Amygdala (tissue), 56 donors: ENCODE measurements at places on chromosomes 1 and 21.

DNA sequence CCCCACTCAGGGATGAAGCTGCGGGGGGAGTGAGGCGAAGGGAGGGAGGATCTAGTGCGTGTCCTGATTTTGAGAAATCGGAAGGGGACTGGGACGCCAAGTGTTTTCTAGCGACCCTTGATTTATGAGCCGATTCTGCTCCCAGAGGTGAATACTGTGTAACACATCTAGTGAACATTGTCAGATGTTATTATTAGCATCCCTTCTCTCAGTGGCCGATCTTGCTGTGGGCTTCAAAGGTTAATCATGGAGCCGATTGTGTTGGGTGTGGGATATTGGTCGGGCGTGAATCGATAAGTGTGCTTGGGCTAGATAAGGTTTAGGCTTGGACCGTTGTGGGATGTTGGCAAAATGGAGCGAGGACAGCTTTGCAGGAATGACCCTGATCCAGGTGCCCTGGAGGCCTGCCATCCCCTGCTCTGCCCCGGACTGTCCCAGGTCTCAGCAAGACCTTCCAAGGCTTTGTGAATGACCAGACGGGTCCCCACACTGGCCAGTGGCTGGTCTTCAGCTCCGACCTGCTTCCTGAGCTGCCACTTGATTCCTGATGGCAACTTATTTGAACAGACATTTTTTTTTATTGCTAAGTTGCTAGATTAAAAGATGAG, 2.2 kb downstream of the AJAP1 start:
- DNase-seq = no peak

DNA sequence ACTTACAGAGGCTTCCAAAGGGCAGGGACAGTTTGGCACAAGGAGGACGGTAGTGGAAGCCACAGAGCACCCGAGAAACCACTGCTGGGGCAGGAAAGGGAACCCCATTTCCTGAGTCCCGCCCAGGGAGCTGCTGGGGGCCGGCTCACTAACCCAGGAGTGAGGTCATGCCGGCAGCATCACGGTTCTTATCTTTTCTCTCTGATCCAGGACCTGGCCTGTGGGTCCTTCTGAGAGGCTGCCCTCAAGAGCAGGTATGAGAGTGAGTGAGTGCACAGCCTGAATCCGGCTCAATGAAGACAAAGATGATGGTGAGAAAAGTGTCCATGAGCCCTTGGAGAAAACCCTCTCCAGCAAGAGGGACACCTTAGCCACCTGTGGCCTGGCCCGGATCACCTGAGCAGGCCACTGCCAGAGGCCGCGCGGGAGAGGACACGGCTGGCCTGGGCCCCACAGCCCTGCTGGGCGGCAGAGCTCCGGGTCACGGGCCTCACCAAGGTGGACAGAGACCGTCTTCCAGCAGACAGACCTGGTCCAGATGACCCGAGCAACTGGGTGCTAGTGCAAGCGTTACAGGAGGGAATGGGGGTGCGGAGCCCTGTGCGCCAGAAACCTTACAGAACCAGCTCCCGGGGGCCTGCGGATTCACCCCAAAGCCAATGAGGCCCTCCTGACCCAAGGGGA, 94.9 kb downstream of the RIPK4 start:
- no peak for DNase-seq

- DNase-seq = no peak
Measured at GRCh38 chr21:42429856-42430255, 26.2 kb downstream of the UBASH3A start.

DNA sequence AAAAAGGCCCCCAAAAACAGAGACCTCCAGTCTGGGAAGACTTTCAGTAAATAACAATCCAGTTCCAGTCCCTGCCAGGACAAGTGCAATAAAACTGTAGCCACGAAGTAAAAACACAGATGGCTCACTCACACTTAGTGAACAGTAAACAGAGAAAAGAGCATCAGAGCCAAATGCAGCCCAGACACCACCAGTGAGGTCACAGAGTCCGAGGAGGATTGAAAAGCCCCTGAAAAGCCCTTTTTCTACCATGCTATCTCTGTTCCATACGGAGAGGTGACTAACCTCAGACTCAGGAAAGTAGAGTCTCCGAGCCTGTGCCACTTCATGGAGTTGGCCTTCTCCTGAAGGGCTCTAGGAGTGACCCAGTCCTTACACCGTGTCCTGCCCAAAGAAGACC, 84.5 kb downstream of the COLGALT2 start:
- no peak for DNase-seq

- DNase-seq = no peak
Measured at GRCh38 chr1:184626076-184627006, 128.3 kb downstream of the EDEM3 start.

DNA sequence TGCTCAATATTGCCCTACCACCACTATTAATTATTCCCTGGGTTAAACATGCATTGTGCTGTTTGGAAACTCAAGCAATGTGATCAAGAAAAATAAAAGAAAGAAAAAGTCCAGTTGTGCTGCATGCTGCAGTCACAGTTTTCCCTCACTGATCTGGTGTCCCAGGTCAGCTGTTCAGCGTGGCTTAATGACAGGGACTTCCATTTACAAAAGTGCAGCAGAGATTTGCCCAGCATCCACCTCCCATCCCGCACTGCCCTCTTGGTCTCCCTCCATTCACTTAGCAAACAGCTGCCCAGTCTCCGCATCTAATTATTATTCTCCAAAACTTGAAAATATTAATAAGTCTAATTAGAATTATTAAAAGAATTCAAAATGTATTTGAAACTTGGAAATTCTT, 2.0 kb upstream of the OR2T4 start:
- no peak for DNase-seq

DNA sequence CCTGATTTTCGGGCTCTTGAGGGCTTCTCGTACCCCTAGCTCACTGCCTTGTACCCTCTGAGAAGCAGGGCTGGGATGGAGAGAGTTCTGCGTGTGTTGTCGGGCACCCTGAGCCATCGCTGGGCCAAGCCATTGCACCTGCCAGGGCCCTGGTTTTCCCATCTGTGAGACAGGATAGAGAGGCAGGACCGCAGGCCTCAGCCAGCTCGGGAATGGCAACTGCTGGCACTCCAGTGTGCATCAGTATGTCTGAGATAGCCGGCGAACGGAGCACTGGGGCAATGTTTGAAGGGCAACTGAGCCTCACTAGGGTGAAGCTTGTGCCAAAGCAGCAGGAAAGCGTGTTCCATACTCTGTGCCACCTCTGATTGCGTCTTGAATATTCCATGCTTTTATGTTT, 66.9 kb downstream of the TENT5C start:
- no peak for DNase-seq

GRCh38 chr1:210441028-210441427, 112.3 kb downstream of the HHAT start:
- DNase-seq = no peak

DNA sequence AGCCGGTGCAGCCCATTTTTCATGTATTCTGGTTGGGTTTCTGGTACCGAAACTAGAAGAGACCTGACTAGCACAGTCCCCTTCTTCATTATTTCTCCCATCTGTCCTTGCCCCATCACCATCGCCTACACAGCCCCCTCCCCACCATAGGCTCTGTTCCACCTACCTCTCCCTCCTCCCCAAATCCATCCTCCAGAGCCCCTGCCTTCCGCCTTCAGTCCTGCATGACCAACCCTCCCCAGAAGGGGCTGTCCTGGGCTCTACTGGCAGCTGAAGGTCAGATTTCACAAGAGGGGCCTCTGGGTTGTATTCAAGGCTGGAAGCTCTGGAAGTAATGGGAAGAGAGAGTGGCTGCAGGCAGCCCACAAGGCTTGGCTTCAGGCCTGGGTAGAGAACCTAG, 55.2 kb downstream of the SDC3 start:
- DNase-seq = no peak

GRCh38 chr1:193229136-193229535, 42.7 kb upstream of the B3GALT2 start:
- no peak for DNase-seq

GRCh38 chr1:41313661-41314131, 47.5 kb upstream of the FOXO6 start:
- DNase-seq = no peak

DNA sequence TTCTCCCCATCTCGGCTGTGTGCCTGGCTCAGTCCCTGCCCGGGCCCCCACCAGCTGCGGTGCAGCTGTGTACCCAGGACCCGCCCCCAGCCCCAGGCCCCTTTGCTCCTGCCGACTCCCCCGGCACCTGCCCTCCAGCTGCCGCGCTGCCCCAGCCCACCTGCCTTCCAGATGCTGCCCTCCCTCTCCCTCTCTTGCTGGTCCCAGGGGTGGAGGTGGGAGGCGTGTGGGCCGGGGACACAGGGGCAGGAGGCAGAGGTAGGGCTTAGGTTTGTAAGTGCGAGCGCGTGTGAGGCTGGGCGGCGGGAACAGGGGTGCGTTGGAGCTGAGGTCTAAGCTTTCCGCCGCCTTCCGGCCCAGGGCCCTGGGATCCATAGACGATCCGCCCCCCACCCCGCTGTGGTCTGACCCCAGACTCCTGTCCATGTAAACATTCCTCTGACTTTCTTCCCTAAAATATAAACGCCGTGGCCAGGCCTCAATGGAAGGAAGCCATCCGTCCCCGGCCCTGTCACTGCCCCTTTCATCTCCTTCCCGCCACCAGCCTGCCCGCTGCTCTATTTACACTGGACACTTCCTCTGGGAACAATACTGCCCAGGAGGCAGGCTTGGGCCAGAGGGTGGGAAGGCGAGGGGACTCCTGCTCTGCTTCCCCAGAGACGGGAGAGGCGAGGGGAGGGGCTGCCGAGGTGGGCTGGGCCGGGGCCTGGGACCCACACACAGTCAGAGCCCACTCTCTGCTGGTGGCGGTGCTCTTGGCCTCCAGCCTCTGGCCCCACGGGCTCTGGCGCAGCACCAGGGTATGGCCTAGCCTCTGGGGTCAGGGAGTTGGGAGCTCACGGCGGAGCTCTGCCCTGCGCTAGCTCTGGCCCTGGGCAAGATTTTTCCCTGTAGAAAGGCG, 128.3 kb downstream of the CASZ1 start:
- no peak for DNase-seq

- no peak for DNase-seq
Measured at GRCh38 chr21:21624674-21625073, 626.5 kb downstream of the NCAM2 start.

DNA sequence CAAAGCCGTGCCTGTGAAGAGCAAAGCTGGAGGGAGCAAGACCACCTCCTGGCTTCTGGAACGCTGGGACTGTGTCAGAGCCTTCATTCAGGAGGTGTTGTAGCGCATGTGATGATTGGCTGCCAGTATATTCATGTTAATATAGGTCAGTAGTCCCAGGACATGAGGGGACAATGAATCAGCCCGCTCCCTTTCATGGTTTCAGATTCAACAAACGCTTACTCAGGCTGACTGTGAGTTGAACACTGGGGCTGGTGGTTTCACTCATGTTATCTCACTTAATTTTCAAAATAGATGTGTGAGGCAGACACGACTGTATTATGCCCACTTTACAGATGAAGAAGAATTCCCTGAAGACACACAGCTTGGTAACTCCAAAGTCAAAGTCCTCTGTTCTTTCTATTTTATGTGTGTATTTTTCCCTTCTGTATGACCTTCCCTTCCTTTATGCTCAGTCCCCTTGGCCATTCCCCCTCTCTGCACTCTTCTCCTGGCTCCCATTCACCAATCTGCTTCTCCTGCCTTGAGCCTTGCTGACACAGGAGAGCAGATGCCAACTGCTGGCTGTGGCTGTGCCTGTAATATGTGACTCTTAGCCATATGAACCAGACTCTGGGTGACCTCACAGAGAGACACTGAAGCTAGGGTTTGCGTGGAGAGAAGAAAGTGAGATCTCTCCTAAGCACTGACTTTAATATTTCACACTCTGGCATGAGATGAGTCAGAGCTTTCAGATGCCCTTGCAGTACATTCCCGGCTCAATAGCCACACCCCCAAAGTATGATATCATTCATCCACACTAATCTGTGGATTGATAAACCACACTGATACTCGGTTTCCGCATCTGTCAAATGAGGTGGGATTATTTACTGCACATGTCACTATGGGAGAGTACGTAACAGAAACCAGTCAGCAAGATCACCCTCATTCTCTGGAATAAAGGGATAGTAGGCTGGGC, 31.4 kb upstream of the KIRREL1 start:
- DNase-seq = no peak

DNA sequence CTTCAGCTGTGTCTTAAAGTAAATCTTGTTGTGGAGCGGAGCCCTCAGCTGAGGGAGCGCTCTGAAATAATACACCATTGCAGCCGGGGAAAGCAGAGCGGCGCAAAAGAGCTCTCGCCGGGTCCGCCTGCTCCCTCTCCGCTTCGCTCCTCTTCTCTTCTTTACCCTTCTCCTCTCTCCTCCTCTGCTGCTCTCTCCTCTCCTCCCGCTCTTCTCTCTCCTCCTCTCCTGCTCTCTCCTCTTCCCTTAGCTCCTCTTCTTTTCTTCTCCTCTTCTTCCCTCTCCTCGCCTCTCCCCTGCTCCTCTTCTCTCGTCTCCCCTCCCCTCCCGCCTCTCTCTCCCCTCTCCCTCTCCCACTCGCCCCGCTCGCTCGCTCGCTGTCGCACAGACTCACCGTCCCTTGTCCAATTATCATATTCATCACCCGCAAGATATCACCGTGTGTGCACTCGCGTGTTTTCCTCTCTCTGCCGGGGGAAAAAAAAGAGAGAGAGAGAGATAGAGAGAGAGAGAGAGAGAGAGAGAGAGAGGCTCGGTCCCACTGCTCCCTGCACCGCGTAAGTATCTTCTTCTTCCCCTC, at the start of gene PROX1:
Gene PROX1, plus strand, starts transcription at position 47 of the 580 bp plus-strand sequence. CDS start 8,563 bp downstream, outside the sequence.
- DNase-seq = no peak

- DNase-seq = no peak
Measured at GRCh38 chr1:234927312-234927970, 201.2 kb downstream of the TOMM20 start.

DNA sequence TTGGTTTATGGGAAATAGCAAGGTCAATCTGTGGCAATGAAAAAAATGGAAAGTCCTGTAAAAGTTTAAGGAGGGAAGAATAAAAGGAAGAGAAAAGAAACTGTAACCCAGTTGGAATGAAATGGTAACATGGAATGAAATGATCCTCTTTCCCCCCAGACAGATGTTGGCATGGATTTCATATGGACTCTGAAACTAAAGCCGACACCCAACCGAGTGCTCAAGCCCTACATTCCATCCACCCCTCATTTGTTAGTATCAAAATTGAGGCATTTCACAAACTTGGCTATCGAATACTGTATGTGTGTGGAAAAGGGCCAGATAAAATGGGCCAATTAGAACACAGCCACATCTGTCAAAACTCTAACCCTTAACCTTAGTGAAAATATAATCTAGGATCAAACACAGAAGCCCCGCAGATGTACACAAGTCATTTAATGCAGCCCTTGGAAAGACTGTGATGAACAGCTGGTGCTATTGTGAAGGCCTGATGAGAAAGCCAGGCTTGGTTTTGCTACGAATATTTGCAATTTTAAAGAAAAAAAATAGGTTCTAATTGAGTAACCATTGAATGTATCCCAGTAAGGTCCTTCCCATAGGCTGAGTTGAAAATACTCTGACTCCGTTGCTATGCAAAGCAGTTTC, 72.6 kb upstream of the RGL1 start:
- DNase-seq = no peak

- DNase-seq = no peak
Measured at GRCh38 chr21:24939291-24939690, 668.0 kb downstream of the MRPL39 start.
